ENCODE measurements at places on chromosomes 11 and 22. TPM values are rescaled to one million over a fixed set of nuclear protein-coding genes. Genes with fewer than 3 reads are reported as not detected.

Gene CARD18
- not detected for total RNA-seq

DNA sequence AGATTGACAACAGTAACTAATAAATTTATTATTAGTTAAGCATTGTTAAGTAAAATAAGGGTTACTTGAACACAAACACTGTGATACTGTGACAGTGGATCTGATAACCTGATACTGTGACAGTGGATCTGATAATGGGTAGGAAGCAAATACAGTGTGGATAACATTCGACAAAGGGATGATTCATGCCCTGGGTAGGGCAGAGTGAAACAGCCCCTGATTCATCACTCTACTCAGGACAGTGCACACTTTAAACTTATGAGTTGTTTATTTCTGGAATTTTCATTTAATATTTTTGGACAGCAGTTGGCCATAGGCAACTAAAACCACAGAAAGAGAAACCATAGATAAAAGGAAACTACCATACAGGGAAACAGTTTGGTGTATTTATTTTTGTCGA lies 60.8 kb upstream of the CTSC start:
- DNase-seq = no peak

- DNase-seq = no peak
Observed at GRCh38 chr11:71095294-71095850, 157.0 kb downstream of the SHANK2 start.

DNA sequence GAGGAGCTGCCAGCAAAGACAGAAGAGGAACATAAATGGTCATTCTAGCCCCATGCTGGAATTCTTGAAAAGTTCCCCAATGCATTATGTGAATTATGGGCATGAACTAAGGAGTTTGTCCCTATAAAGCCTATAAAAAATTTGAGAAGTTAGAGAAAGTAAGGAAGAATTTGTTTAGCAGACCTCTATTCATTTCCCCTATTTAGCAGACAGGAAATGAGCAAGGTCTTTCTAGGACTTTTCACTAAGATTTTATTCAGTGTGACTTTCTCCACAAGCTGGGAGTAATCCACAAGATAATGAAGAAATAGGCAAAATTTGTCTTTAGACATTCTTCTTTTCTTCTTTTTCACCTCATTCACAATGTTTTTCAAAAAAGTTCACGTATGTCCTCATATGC lies 20.0 kb downstream of the PRRG4 start:
- DNase-seq = no peak

DNA sequence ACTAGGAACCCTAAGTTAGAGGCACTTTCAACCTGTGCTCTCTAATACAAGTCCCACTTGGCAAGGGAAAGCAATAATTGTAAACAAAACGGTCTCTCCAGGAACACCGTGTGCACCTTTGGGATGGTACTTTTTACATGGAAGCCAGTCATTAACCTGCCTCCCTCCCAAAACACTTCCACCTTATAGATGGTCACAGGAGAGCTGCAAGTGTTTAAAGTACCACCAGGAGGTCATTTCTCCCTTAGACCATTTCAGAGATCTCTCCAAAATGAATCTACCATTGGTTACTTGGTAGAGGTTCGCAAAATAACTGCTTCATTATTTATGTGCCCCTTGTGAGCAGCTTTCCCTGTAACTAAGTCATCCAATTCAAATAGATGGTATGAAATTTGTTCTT lies 375.3 kb downstream of the DYNC2H1 start:
- DNase-seq = no peak

GRCh38 chr22:29753808-29754657 lies 12.8 kb downstream of the ZMAT5 start:
- DNase-seq = peak; percentile 88

GRCh38 chr11:62399172-62399877 lies 19.5 kb upstream of the SCGB1A1 start:
- no peak for DNase-seq

Gene C11orf16
- total RNA-seq = not detected

Gene HEPN1
- total RNA-seq = not detected

GRCh38 chr11:69642549-69642912 lies 1.6 kb downstream of the CCND1 start:
- DNase-seq = peak; percentile 68

Gene TRPM5
- total RNA-seq = not detected

Gene OR10D3
- not detected for total RNA-seq

GRCh38 chr22:50474710-50475651 lies at the start of gene SBF1:
Gene SBF1, minus strand, starts transcription at chr22:50475035. Its CDS starts 195 bp downstream, at chr22:50474840.
- peak; percentile 96 for DNase-seq

DNA sequence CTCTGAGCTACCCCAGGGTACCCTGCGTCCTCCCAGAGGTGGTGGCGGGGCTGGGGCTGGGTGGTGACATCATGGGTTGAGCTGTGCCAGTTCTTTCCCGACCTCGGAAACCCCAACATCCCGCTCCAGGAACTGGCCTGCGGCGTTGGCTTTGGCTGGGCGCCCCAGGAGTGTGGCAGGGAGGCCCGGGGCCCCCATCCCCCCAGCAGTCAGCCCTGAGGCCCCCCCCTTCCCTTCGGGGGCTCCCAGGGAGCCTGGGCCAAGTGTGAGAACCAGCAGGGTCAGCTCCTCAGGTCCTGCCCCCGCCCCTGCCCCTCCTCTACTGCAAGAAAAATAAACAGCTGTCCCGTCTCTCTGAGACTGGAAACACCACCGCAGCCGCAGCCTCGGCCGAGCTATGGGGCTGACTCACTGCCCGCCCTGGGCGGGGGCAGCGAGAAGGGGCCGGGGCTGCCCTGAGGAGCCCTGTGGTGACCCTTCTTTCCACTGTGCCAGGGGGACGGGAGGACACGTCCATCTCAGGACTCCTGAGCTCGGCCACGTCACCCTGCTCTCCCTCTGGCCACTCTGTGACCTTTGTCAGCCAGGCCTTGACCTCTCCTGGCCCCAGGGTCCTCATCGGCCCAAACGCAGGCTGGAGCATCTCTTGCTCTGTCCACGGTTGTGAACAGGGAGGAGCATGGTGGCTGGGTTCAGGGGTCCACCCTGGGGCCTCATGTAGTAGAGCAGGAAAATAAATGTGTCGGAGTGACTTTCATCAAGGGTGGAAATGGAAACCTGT lies 73.4 kb downstream of the WNT7B start:
- DNase-seq = no peak

DNA sequence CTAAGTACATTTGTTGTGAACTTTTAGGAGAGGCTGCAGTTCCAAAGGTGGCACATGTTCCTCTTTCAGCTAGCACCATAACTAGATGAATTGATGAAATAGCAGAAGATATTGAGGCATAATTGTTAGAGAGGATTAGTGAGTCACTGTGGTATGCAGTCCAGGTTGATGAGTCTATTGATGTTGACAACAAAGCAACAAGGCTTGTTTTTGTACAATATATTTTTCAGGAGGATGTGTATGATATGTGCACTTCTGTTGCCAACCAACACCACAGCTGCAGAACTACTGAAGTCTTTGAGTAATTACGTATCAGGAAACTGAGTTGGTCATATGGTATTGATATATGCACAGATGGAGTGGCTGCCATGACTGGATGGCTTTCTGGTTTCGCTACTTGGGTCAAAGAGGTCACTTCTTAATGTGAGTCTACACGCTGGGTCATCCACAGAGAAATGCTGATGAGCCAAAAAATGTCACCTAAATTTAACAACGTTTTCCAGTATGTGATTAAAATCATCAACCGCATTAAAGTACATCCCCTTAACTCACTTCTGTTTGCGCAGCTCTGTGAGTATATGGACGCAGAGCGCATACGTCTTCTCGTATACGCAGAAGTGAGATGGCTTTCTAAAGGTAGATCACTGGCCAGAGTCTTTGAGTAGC lies 261.3 kb upstream of the ANO5 start:
- no peak for DNase-seq

Gene CDKN1C
- 8.0 TPM for total RNA-seq

DNA sequence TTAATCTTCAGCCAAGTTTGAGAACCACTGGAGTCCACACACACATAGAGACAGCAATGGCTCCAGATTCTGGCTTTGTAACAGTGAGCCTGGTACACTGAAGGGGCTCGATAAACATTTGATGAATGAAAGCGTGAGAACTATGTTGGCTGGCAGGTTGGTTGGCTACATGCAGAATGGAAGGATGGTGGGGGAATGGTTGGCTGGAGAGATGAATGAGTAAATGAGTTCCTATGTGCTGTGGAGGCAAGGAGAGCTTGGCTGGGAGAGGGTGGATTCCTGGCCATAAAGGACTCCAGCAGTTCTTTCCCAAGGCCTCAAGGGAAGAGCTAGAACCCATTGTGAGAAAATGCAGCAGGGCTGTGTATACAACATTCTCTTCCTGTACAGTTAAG lies 168.0 kb upstream of the NECTIN1 start:
- no peak for DNase-seq

Gene KCNK4
- not detected for total RNA-seq

DNA sequence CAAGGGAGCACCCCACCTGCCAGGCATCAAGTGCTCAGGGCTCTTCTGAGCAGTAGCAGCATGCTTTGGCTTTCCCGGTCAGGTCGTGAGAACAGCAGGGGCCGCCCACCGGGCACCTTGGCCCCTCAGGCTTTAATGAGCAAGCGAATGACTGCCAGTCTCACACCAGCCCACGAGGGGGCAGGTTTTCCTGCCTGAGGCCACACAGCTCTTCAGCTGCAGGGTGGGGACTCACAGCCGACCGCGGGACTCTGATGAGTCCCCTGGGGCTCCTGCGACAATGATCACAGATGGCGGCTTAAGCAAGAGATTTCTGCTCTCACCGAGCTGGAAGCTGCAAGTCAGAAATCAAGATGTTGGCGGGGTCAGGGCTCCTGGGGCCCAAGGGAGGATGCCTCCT lies 14.3 kb upstream of the FGF19 start:
- DNase-seq = no peak

Gene DPP3
- total RNA-seq = 24.6 TPM

- DNase-seq = no peak
Observed at GRCh38 chr11:2298795-2299761, 2.6 kb downstream of the C11orf21 start.

GRCh38 chr11:130580891-130581492 lies 132.5 kb downstream of the ADAMTS15 start:
- no peak for DNase-seq

DNA sequence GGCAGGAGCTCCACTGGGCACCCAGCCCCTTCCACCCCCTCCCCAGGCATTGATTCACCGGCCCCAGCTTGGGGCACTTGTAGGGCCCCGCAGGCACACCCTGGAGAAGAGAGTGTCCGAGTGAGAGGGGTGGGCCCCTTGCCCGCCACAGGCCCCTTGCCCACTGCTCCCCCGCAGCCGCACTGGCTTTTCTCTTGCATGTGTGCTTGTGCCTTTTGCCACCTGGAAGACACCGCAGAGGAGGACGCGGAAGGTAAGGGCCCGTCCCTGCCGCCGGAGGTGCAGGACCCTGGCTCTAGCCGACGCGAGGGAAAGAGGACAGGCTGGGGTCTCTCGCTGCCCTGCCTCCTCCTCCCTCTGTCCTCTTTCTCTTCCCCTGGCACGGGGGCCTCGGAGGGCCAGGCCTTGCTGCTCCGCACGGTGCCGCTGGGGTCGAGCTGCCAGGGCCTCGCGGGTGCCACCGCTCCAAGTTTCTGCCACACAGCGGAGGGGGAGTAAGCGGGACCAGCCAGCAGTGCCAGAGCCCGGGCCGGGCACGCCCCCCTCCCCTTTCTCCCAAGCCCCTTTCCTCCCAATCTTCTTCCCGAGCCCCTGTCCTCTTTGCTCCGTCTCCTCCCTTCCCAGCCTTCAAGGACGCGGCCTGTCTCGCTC lies 9.5 kb downstream of the TNNT3 start:
- peak; percentile 43 for DNase-seq

Gene MMP13
- total RNA-seq = not detected

DNA sequence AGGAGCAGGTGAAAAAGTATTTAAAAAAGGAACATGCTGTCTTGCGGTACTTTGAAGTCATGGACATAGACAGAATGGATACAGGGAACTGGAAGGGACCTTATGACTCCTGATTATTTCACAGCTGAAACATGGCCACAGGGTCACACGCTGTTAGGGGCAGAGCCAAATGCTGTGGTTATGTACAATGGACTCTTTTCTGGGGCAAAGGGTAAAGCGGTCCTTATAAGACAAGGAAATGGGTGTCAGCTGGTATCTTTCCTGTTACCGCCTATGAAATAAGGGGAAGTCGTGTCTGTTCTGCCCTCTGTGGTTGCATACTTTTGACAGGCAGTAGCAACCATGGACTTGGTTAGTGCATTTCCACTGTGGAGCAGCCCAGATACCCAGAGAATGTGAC lies 12.8 kb upstream of the ST14 start:
- no peak for DNase-seq

Gene IFITM10
- 11.4 TPM for total RNA-seq

- no peak for DNase-seq
Observed at GRCh38 chr11:111365722-111366559, 13.1 kb downstream of the POU2AF1 start.

- DNase-seq = no peak
Observed at GRCh38 chr11:84887055-84887629, 740.0 kb downstream of the DLG2 start.

DNA sequence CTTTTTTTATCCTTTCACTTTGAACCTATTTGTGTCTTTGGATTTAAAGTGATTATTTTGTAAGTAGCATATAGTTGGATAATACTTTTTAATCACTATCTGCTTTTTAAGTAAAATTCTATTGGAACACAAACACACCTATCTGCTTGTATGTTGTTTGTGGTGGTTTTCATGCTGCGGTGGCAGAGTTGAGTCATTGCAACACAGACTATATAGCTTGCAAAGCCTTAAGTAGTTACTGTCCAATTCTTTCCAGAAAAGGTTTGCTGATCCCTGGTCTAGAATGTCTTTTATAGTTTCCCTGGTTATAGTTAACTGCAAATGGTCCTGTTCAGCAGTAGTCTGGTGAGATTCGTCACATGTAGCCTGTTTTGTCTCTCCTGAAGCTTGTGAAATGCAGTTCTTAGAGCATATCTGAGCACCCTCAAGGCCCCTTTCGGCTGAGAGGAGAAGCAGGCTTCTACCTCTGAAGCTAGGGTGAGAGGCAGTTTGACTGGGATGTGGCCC lies 21.5 kb downstream of the SHANK3 start:
- no peak for DNase-seq

DNA sequence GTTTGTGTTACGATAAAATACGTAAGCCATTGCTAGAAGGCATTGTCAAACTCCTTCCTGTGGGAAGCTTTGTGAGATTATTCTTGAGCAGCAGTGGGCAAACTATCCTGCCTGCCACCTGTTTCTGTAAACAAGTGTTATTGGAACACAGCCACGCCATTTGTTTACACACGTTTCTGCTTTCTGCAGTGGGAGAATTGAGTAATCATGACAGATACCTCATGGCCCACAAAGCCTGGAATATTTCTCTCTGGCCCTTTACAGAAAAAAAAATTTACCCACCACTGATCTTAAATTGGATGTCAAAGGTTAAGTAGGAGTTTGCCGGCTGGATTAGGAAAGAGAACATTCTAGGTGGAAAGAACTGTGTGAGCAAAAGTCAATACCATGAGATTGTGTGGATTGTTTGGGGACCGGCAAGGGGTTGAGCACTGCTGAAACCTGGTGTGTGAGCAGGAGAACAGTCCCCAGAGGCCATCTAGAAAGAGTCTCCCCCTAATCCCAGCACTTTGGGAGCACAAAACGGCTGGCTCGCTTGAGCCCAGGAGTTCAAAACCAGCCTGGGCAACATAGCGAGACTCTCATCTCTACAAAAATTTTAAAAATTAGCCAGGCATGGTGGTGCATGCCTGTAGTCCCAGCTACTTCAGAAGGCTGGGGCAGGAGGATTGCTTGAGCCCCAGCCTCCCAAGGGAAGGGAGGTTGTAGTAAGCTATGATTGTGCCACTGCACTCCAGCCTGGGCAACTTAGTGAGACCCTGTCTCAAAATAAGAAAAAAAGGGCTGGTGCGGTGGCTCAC lies 6.0 kb upstream of the PLA2G6 start:
- DNase-seq = no peak

Gene MMP7
- total RNA-seq = 1.9 TPM

GRCh38 chr11:11463405-11463804 lies 110.4 kb upstream of the CSNK2A3 start:
- DNase-seq = no peak

- no peak for DNase-seq
Observed at GRCh38 chr11:38009932-38010331, 1411.9 kb upstream of the RAG2 start.
